ENCODE measurements at places on chromosomes 3 and 15.

DNA sequence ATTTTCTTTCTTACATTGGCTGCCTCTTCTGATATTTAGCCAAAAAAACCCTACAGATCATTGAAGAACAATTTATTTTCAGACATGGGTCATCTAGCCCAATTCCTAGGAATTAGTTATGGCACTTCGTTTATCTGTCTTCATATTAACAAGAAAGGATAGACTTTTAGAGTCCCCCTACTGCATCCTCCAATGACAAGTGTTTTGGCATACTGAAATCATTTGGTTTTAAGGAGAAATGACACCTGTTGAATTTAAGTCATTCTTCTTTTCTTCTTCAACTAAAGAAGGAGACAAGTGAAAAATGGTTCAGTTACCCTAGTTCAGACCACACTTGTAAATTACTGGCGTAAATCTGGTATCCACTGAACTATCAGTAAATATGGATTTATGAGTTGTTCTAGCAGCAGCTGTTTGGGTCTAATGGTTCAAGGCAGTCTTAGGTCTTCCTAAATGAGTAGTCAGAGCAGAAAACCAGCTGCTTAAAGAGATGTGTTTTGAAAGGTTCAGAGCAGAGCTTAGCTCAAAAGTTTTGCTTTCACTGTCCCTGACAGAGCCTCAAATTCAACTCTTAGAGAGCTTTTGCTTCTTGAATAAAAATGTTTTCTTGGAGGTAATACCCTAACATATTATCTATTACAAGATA lies 5.6 kb downstream of the VGLL3 start:
- no peak for DNase-seq

- DNase-seq = no peak
Measured at GRCh38 chr15:70068783-70069565, 28.7 kb downstream of the TLE3 start.

- DNase-seq = no peak
Measured at GRCh38 chr15:43893956-43894355, 67.2 kb downstream of the WDR76 start.

DNA sequence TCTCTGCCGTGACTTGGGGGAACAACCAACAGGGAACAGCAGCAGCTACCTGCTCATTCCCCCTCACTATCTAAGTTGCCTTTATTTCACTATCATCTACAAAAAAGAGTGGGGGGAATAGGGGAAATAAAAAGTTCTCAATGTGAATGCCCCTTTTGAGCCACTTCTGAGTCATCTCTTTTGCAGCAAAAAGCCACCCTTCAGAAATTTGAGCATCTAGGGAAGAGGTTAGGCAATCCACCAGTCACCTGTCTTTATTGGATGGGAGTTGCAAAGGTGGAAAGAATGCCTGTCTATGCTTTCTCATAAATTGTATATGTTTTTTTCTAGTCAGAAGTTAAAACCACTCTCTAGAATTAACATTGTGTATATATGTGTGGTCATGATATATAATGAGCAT lies 41.1 kb downstream of the GPD1L start:
- no peak for DNase-seq

DNA sequence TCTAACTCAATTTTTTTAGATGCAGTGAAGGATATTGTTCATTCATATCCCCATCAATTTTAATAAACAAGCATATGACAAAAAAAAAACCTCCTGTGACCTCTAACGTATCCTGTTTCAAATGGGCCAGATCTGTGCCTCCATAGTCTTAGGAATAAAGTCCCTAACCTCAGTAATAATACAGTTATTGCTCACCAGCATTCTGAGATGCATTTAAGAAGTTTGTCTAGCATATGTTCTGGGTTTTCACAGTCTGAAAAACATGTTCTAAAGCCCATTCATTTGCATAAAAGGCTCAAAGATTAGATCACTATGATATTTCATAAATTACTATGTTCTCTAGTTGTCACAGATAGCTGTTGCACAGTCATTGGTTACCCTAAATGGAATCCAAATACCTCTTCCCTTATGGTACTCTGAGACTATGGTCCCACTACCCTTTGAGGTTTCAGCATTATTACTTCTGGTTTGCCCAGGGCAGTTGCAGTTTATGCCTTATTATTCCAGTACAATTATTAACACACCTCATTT lies 190.1 kb downstream of the ZIC4 start:
- no peak for DNase-seq

- DNase-seq = no peak
Measured at GRCh38 chr3:18403061-18403460, 22.1 kb downstream of the SATB1 start.

DNA sequence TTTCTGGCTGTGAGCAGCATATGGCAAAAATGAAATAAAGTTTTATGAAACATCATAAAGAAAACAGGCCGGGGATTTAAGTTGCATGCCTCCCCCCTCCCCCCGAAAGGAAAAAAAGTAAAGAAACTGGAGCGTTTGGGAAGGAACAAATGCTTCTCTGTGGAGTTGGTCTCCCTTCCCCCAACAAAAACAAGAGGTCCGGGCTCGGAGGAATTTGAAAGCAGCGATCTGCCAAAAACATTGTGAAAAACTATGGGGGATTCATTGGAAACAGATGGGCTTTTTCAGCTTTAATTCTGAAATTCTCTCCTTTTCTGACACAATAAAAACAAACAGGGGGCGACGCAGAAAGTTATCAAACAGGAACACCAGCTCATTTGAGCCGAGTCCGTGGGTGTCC lies 17.0 kb downstream of the RGMA start:
- DNase-seq = no peak

GRCh38 chr3:106332884-106333283 lies 464.1 kb upstream of the CBLB start:
- DNase-seq = no peak

- DNase-seq = no peak
Measured at GRCh38 chr15:86237111-86237500, 157.4 kb downstream of the AGBL1 start.

- DNase-seq = no peak
Measured at GRCh38 chr3:186432944-186433732, 71.1 kb upstream of the DGKG start.

DNA sequence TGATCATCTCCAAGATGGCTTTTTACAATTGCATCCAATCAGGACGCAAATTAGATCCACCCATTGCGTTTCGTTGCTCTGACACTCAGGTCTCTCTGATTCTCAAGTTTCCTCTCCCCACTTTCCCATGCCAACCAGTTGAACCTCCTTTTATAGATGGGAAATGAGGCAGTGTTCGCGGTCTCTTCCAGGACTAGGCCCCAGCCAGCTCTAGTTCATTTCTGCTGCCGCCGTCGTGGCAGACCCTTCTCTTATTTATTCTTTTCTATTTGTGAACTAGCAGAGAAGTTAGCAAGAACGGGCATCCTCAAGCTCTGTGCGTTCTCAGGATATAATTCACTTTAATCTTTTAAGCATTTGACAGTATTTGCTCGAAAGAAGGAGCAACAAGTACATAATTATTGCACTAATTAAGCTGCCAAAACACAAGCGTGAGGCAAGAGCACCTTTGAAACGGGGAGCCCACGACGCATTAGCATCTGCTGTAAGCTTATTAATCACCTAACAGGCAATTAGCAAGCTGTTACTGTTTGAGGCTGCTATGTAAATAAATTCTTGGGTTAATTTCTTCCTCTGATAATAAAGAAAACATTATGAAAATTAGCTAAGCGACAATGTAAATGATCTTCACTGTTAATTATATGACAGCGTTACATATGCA lies 246.4 kb upstream of the TLE3 start:
- no peak for DNase-seq

DNA sequence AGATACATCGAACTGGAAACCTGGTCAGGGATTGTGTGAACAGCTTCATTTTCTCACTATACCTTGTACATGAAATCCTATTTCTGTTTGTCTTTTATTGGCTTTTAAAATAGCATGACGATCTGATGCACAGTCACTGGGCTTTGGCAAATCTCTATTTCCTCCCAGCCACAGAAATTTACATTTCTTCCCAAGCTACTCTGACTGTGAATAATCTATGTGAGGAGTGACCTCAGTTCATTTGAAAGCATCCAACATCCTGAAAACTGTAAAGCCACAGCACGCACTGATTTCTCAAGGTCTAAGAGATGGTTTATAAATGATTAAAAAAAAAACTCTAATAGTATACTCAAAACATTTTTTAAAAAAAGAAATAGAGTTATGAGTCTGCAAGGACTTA lies 450.3 kb downstream of the IL5RA start:
- DNase-seq = no peak

GRCh38 chr3:42755681-42756578 lies 17.1 kb downstream of the CCDC13 start:
- DNase-seq = no peak

DNA sequence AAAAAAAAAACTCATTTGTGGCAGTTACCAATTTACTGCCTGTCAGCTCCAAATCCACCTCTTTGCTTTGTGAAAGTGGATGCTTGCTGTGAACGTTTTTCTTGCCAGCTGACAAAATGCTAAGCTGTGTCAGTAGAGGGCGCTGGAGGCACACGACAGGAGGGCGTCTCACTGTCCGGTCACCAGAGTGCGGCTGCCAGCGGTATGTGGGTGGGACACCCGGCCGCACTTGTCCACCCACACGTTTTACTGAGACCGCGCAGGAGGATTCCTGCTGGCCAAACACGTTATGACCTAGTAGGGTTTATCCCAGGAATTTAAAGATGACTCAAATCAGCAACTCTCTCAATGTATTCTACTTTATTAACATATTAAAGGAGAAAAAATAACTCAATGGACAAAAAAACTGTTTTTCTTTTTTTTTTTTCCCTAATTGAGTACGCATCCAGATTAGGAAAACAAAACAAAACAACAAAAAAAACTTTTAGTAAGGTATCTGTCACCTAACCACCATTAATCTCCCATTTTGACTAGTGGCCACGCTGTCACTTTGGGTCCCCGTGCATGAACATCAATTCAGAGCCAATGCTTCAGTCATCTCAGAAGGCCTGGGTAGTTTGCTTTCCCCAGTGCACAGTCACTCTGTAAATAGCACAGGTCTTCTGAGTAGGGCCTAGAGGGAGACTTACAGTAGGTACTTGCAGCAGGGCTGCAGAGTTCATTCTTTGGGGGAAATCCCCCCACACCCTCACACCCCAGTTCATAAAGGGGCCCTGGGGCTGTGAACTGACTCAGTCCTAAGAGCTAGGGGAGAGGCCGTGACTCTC lies 43.8 kb upstream of the RPL35A start:
- peak; percentile 58 for DNase-seq

DNA sequence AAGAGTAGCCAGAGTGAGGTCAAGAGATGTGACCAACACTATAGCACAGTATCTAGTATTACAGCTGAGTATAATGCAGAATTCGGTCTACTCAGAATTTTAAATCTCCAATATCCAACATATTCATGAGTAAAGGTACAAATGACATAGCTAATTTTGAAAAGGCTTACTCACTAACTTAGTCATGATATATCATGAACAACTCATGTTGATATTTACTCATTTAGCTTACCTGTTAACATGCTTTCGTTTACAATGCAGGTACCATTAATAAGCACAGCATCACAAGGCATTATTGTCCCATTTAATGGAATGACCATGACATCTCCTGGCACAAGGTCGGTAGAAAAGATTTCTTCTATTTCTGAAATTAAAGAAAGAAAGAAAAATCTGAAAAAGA lies 36.9 kb downstream of the ATP13A3 start:
- DNase-seq = no peak

GRCh38 chr15:48367483-48367882 lies 36.3 kb downstream of the DUT start:
- DNase-seq = no peak

- peak; percentile 18 for DNase-seq
Measured at GRCh38 chr3:71010726-71011455, 572.6 kb downstream of the FOXP1 start.

GRCh38 chr3:184186184-184186901 lies at the start of gene ABCF3:
Gene ABCF3 (plus strand): TSS chr3:184186199. CDS start chr3:184186208, 9 bp downstream.
- no peak for DNase-seq

DNA sequence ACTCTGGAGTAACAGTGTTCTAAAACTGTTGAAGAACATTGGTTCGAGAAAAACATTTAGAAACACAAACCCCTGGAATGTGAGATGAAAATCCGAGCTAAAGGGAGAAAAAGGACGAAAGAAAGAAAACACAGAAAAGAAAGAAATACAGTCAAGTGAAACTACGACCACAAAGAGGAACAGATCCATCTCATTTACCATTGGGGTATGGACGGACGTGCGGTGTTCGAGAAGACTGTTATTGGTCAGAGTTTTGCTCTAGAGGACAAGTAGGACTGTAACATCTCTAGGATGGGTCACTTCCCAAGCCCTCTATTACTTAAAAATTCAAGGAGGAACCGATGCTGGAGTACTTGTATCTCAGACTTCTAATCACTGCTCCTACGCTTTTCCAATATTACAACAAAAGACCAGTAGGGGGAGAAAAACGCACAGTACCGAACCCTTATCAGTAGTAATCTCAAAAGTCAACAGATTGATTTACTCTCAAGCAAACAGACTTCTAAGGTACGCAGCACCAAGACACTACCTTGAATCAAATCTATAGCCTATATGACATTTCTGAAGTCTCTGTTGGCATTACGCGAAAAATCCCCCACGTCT lies 1.1 kb upstream of the PIK3CA start:
- DNase-seq = no peak

- no peak for DNase-seq
Measured at GRCh38 chr15:71853543-71853942, 43.2 kb downstream of the NR2E3 start.

- no peak for DNase-seq
Measured at GRCh38 chr15:45249125-45249780, 2.8 kb upstream of the SLC28A2 start.

- peak; percentile 61 for DNase-seq
Measured at GRCh38 chr3:123328851-123329635, 119.8 kb downstream of the ADCY5 start.

DNA sequence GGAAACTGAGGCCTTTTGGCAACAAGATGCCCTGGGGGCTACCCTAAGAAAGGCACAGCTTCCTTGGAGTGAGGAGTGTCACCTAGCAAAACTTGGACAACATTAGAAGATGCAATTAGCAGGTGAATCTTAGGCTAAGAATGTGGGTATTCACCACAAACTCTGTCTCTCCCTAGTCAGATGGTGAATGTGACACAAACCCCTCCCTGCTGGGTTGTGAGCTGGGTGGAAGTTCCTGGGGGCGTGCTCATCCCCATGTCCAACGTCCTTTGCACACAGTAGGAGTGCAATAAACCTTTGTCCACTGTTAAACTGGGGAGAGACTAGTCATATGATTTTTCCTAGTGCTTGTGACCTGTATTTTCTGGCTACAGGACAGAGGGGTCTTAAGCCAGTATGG lies 67.1 kb upstream of the SH3GL3 start:
- DNase-seq = no peak

- no peak for DNase-seq
Measured at GRCh38 chr3:127370906-127371305, 83.1 kb upstream of the PRR20G start.

GRCh38 chr15:64856429-64857145 lies 14.9 kb downstream of the PLEKHO2 start:
- no peak for DNase-seq

DNA sequence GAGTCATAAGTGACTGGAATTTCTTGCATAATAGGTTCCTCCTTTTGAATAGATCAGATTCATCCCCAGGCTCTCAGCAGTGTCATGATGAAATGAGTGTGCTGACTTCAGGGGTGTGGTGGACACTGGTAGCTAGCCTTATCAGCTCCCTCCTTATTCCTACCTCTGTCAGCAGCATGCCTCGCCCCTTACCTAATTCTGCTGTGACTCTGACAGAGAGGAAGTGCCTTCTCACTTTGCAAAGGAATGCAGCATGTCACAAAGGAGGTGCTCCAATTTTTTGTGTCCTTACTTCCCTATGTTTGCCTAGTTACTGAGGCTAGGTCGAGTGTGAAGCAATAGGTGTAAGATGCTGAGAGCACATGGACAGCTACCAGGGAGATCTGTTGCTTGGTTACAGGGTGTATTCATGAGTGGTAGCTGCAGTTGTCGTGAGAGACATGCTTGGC lies 90.6 kb downstream of the TNFAIP8L3 start:
- no peak for DNase-seq
